ENCODE measurements at places on chromosomes 5 and 9. TPM values are rescaled to one million over a fixed set of nuclear protein-coding genes. Genes with fewer than 3 reads are reported as not detected.

DNA sequence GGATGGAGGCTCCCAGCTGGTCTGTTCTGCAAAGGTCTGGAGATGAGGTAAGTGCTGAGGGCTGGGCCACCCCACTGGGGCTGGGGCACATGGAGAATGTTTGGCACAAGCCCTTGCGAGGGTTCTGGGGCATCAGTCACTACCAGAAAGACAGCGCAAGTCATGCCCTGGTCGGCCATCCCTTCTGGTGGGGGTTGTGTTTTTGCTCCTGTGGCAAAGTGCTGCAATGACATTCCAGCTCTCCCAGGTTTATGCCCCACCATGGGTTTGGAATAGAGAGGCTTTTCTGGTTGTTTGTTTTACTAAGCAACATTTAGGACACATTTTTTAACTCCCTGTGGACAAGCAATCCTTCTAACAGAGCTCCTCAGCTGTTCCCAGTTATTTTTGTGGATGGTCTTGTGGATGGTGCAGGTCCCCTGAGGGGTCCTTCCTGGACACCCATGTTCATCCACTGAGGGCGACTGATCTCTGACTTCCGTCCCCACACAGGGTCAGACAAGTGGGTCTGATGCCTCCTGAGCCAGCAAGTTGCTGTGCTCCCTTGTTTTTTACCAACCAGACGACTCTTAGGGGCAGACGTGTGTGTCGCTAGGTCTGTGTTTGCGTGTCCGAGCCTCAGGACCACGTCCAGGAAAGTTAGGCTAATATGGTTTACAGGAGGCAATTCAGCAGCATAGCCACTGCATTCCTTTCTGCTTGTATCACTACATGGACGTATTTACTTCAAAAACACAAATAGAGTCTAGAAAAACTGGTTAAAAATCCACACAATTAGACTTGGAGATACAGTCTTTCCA is 64.9 kb upstream of the ECM2 start:
- DNase-seq: no peak

GRCh38 chr5:53480416-53481158 is at the start of gene FST:
TSS of gene FST (plus strand) at chr5:53480629. CDS start at chr5:53480792, 163 bp downstream.
- no peak for DNase-seq

DNA sequence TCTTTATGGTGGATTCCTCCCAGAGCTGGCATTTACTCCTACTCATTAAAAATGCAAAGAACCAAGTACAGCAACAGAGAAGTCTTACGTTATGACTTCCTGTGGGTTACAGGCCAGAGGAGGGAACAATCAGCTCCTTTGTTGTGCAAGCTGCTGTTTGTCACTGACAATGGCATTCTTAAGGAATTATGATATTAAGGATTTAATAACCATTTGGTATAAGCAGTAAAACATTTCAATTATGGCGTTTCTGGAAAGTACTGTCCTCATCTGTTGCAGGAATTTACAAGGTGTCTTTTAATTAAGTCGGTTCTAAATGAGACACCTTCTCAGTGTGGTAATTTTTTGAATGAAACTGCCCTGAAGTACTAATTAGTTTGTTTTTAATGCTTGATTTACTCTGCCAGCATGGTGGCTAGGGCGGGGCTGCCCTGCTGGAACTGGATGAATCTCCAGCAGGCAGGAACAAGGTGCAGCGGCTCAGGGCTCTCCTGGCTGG is 49.1 kb upstream of the VDAC1 start:
- no peak for DNase-seq

GRCh38 chr5:143842920-143843319 is 31.0 kb downstream of the HMHB1 start:
- no peak for DNase-seq

DNA sequence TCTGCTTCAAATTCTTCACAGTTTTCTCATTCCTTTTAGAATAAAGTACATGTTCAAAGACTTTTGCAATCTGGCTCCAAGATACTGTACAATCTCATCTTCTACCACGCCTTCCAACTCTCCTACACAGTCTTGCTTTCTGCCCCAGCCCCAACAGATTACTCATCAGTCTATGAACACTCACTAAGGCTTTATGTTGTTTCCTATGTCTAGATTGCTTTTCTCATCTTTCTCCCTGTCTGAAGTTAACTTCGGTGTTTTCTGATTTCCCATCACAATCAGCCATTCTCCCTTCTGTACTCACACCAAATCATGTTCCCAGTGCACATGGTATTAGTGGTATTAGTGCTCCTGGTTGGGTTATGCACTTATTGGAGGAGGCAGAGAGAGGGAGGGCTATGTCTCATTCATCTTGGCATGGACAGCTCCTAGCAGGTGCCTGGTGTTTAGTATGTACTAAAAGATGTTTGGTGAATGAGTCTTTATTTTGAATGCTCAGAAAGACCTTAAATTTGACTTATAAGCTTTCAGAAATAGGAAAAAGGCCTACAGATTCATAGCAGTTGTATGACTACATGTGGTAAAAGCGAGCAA is 44.0 kb upstream of the ZNF608 start:
- no peak for DNase-seq

DNA sequence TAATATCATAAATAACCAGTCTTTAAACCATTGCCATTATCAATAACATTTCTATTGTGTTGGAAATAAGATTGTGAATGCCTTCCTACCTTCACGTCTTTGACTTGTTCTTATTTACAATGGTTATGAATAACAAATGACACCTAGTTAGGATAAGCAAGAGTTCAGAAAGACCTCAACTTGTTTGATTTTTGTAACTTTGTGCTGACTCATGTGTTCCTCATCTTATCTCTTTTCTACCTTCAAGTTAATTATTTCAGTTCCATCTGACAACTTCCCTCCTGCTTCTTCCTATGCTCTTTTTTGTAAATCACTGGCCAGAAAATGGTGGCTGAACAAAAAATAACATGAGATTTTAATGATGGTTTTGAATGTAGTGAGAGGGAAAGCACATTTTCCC is 538.5 kb upstream of the TUSC1 start:
- DNase-seq: no peak

DNA sequence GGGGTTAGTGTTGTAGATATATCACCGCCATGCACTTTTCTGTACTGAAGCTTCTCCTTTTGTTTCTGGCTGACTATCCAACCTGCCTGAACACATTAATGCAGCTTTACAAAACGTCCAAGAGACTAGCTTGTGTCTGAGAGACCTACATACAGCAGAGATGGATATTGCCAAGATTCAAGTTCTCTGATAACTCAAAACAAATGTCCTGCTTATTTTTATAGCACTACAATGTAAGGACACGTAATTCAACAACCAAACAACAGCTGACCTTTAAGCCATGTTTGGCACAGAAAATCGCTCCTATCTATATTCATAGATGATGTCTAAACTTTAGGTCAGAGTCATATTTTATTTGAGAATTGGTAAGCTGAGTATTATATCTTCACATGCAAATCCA is 76.2 kb upstream of the NTRK2 start:
- no peak for DNase-seq

GRCh38 chr5:179825655-179826182 is 5.0 kb downstream of the SQSTM1 start:
- DNase-seq: no peak

DNA sequence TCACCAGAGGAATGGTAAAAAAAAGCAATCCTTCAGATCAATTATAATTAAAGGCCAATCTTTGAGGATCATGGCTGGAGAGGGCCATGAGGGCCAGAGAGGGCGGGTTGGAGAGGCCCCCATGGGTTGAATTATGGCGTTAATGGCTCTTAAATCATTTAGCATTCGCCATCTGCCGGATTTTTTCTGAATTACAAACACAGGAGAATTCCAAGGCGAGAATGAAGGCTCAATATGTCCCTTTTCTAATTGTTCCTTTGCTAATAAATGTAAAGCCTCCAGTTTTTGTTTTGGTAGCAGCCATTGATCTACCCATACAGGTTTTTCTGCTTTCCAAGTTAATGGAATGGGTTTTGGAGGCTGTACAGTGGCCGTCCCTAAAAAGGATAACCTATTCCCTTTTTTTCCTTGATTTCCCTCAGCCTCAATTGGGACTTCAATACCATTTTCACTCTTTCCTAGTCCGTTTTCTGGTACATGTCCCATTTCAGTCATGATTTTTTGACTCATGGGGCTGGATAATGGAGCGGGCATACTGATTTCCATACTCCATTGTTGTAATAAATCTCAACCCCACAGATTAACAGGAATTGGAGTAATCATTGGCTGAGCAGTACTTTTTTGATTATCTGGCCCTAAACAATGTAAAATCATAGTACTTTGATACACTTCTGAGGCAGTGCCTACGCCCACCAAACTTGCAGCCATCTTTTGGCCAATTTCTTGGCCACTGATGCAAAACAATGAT is 6.7 kb upstream of the TMEM141 start:
- DNase-seq: no peak

DNA sequence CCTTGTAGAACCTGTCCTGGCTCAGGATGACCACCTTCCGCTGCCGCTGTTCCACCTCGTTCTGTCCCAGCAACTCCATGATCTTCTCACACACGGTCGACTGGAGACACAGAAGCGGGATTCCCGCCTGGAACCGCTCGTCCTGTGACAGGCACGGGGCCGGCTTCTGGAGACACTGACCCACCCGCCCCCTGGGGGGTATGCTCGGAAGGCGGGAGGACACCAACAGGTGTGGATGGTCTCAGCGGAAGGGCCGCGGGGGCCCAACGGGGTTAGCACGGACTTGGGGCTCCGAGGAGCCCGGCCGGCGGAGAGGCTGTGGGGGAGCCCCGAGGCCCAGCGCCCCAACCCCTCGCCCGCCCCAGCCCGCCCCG is 530 bp downstream of the UCK1 start:
- no peak for DNase-seq

- DNase-seq: no peak
Observed at GRCh38 chr5:28914297-28914696, 1875.9 kb upstream of the CDH9 start.

- DNase-seq: no peak
Observed at GRCh38 chr5:171252674-171253073, 56.4 kb upstream of the TLX3 start.

DNA sequence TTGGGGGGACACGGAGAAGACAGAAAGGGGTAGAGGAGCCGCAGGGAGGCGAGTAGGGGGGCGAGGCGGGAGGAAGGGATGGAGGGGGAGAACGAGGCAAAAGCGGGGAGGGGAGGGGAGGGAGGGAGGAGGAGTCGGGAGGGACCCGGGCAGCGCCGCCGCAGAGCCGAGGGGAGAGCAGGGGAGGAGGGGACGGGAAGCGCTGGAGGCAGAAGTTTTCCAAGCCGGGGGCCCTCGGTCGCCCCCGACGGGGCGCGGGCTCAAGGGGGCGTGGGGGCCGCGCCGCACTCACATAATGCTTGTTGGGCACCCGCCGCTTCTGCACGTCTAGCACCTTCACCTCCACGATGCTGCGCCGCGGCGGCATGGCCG is 353 bp downstream of the SH3PXD2B start:
- no peak for DNase-seq

DNA sequence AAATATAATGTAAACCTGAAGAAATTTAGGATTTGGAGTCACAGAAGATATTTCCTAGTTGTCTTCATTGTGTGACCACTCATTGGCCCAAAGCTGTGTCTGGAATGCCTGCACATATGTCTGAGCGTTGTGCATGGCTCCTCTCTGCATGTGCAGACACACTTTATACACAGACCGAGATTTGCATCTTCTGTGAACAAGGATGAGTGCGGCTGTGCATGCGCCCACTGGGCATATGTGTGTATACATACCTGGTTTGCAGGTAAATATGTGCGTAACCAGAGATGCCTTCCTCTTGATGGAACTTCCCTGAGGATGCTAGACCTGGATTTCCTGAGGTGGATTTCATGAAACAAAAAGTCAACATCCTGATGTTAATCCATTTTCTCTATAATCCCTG is 19.1 kb downstream of the PHF2 start:
- DNase-seq: no peak

DNA sequence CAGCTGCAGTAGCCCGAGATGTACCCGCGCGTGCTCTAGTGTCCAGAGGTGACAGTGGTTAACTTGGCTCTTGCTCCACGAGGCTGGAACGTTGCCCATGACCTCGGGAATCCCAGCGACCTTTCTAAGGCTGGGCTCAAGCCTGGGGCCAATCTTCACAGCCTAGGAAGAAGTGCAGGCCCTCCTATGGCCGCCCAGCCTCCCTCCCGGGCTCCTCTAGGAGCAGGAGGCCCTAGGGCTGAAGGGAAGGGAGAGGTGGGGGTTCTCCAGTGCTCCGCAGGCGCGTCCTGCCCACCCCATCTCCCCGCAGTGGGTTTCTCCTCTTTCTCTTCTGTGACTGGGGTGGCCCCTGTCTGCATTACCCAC is 13.3 kb downstream of the NR2F1 start:
- no peak for DNase-seq

DNA sequence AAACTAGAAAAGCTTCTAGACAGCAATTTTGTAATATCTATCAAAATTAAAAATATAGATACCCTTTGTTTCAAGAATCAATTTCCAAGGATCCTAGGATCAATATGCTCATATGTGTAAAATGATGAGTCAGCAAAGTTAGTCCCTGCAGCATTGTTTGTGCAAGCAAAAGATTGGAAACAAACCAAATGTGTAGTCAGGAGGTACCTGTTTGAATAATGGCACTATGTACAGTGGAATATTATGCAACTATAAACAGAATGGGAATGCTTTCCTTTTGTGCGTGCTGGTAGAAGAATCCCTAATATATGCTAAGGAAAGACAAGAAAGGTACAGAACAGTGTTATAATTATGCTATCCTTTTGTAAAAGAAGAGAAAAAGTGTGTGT is 58.5 kb upstream of the PJA2 start:
- DNase-seq: no peak

DNA sequence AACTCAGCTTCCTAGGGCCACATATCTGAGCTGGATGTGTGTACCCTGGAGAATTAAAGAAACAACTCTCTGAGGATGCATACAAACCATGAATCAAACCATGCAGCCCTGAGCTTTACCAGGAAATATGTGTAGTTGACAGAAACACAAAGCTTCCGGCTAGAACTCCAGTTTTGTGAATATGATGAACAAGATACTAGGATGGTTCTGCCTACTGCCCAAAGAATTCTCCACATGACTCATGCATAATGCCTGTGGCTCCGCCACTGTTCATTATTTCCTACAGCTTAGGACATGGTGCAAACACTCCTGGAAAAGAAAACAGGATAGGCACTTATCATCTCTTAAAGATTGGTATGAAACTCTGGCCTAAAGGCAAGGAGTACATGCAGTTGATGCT is 343.4 kb downstream of the DNAH5 start:
- DNase-seq: no peak

DNA sequence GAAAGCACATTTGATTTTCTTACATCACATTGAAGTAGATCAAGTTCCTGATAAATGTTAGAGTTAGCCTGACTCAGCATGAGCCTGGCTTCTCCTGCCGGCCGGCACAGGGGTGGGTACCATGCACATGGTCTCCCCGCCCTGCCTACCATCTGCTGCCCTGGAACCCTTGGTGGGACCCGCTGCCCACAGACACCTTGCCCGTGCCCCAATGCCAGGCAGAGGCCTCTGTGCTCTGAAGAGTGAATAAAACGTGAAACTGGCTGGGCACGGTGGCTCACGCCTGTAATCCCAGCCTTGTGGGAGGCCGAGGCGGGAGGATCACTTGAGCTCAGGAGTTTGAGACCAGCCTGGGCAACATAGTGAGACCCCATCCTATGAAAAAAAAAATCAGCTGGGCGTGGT is 17.3 kb downstream of the EXD3 start:
- no peak for DNase-seq

DND1 gene
- total RNA-seq: not detected

TOR1B gene
- total RNA-seq: 17.2 TPM

LIFR gene
- 72.9 TPM for total RNA-seq

PCDHB10 gene
- total RNA-seq: 0.35 TPM

PCDHB16 gene
- total RNA-seq: 0.31 TPM

FST gene
- total RNA-seq: 1.6 TPM

Measured in esophagus squamous epithelium (tissue), 5 donors.